HuH-7.5 (cell line): ENCODE measurements at places on chromosomes 7 and 10.

DNA sequence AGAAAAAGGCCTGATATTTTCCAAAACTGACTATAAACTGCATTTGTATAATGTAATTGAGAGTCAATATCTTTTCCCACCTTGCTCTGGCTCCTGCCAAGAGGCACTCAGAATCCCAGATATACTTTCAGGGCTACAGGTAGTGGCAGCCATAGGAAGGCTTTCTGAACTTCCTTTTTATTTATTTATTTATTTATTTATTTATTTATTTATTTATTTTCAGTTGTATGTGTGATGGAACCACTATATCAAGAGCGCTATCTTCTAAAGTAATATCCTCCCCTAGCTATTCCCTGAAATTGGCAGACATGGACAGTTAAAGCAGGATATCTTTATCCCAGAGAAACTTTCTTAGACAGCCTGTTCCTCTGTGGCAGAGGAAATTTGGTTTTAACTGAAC lies 86.7 kb downstream of the SEMA3E start:
- DNase-seq = no peak

GRCh38 chr7:99788554-99788953 lies 4.6 kb upstream of the CYP3A4 start:
- DNase-seq = no peak

DNA sequence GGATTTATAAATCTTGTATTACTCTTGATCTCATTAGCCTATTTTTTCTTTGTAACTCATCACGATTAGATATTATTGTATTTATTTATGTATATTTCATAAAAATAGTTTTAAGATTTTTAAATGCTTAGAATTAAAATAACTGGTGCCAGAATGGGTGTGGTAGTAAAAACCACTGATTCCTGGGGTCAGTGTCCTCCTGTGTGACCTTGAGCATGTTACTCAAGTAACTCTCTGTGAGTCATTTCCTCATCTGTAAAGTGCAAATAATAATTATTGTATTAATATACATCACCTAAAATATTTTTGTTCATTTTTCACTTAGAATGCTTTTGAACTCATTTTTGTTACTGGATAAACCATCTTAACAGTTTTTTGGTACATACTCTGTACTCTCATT lies 91.3 kb upstream of the TMEM229A start:
- no peak for DNase-seq

GRCh38 chr7:92460510-92460909 lies 13.2 kb downstream of the GATAD1 start:
- DNase-seq = no peak

DNA sequence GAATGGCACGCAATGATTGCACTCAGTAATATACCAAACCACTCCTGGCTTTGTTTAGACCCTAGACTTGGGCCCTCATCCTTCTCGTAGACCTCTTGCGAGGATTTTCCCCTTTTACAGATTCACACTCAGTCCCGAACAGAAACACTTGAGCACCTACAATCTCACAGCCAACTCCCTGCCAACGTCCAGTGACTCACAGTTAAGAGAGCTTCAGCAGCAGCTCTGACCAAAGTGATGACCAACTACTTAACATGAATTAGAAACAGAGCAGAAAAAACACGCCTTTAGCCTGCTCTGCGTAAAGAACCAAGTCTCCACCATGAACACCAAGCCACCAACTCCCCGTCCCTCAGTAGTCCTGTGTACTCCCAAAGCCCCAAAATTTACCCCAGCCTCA lies 2.2 kb downstream of the DNAJC30 start:
- DNase-seq = no peak

DNA sequence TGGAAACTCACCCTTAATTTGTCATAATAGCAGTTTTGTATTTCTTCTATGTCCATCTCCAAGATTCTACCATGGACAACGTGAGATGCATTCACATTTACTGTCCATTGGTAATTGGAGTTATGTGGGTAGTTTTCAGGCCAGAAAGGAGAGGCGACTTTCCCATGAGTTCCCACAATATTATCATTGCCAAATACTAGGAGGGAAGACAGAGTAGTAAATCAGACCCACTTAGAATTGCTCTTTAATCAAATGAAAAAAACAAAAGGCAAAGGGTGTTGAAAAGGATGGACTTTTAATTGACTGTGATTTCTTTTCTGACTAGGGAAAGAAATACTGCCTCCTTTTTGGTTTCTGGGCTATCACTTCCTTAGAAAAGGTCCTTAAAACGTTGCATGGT lies 121.7 kb upstream of the RSU1 start:
- DNase-seq = no peak

GRCh38 chr7:6554848-6555247 lies 3.6 kb upstream of the GRID2IP start:
- no peak for DNase-seq

DNA sequence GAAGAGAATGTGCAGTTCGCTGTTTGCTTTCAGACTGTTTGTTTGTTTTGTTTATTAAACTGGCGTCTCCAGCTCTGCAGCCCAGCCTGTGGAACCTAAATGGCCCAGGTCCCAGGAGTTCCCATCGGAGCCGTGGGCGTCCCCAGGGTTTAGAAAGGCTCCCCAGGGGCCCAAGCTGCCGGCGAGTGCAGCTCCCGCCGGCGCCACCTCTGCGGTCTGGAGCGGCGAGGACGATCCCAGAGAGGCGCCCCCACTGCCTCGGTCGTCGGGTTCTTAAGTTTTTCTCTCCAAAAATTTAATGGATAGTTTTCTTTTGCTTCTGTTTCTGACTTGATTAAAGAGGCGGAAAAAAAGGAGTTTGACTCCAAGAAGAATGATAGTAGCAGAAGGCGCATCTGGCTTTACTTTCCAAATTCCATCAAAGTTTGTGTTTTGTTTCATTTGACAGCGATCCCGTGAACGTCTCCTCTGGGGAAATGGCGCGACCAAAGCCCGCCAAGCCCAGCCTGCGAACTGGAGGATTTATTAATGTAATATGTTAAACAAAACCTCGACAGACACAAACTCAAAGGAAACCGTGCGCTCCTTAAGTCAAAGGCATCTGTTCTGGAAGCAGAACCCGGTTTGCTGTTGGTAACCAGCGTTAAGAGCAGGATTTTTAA lies 718 bp upstream of the FZD1 start:
- DNase-seq = peak; percentile 30

GRCh38 chr7:43535031-43535451 lies 47.9 kb upstream of the STK17A start:
- no peak for DNase-seq

- no peak for DNase-seq
Observed at GRCh38 chr7:37395618-37396259, 52.9 kb downstream of the ELMO1 start.

GRCh38 chr7:4531236-4531635 lies 150.9 kb upstream of the FOXK1 start:
- DNase-seq = no peak

DNA sequence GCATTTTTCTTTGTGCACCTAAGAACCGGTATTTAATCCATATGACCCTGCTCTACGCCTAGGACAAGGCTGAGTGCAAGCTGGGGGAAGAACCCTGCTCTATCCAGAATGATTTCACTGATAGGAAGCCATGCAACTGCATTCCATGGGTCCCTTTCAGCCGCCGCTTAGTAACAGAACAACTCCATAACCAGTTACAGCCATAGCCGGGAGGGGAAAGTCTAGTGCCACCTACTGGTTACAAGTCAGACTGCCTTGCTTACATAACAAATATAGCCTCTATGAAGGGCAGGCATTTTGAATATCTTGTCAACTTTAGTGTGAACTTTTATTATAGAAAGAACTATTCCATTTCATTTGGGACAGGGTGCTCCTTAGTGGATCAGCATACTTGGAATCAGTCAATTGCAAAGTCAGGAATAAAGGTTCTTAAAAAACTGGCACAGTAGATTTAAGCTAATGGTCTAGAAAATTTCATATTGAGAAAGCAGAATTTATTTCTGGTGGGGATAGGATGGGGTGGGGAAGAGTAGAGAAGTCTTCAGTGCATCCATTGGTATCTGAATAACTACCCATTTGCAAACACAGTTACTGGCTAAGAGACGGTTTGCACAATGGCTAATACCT lies 521.7 kb downstream of the ADRA2A start:
- peak; percentile 13 for DNase-seq

DNA sequence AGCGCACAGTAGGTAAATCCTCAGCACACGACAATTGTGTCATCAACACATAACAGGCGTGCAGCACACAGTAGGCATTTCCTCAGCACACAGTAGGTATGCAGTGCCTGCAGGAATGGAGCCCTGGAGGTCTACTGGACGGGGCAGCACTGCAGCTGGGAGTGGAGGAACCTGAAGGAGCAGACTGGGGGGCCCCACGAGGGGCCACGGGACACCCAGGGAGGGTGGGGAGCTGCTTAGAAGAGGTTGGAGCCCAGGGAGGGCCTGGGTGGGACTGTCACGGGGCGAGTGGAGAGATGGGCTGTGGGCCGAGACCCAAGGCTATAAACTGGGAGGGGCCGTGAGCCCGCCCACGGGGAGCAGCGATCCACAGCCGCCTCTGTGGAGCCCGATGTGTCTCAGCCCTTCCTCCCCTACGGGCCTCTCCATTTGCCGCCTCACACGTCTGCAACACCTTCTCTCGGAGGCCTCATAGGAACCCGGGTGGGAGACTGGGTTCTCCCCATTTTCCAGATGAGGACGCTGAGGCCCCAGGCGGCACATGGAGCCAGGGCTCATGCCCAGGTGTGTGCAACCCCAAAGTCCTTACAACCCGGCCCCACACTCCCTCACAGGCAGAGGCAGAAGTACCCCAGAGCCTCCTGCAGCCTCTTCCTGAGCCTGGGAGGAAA lies 101.5 kb downstream of the MICALL2 start:
- DNase-seq = no peak

- no peak for DNase-seq
Observed at GRCh38 chr7:43302773-43303460, 190.5 kb downstream of the HECW1 start.

DNA sequence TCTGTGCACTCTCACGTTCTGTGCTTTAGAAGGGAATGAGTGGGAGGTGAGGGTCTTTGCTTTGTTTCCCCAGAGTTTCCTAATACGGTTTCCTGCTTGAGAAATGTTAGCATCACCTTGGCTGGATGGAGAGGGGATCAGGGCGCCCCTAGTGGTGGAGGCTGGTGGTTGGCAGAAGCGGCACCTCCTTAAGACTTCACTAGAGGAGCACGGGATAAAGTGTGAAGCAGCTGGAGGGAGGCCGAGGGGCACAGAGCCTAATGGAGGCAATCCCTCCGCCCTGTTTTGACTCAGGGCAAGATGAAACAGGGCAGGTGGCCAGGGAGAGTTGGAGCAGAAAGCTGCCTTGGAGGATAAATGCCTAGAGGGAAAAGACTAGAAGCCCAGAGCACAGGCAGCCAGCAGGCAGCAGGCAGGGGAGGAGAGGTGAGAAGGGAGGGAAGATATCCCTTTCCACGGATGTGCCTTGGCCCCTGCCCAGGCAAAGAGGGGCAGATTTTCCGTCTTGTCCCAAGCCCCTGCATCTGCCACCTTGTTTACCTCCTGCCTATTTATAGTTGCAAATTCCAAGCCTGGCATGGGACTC lies 56.0 kb upstream of the BTRC start:
- DNase-seq = peak; percentile 64

DNA sequence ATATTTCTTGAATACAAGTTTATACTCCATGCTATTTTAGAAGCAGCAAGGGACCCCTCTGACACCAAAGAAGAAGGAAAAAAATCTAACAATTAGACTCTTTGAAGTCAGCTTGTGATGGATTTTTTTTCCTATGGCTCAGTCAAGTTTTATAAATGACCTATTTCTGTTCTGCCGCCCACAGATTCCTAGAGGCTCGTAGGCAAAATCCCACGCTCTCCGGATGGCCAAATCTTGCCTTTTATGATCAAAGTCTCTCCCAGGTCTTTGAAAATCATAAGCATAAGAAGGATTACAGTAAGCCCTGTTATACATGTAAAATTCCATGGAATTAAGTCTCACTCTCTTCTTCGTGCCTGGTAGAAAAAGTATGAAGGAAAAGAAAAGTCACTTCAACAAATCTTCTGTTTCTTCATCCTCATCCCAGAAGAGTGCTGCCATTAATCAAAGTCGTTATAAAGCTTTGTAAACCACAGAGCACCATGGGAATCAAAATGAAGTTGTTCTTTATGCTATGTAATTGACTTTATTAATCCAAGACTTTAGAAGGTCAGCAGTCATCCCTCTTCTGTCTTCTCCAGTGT lies 33.1 kb downstream of the ASB13 start:
- DNase-seq = no peak

DNA sequence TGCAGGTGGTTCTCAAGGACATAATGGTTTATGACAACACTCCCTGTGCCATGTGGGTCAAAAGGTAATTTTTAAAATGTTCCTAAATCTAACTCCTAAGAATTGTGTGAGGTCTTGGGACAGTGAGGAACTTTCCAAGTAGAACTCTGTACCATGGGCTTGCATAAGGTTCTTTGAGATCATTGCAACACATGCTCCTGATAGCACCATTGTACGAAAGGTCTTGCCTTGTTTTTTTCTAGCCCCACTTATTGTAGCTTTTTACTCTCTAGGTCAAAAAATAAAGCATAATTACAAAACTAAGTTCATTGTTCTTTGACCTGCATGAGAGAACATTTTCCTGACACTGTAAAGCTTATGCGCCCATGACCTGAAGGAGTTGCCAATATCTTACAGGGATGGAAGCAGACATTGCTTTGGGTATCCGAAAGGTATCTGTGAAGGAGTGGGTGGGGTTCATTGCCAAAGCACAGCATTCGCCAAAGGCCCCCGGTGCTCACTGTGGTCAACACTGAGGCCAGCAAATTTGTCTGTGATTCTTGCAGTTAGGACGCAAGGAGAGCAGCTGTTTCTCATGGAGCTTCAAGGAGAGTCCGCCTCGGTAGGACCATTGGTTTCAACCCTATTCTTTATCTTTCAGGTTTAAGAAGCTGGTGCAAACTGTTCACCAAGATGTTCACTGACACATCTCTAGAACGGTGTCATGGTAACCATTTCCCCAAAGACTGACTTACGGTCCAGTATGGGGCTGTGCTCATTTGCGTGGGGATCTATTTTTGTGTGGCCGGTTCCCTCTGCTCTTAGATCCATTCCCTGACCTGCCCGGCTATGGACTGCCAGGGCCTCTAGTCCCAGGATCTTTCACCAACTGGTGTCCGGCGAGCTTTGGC lies 7.6 kb upstream of the PRKAG2 start:
- DNase-seq = no peak

GRCh38 chr10:120609006-120609405 lies 152.0 kb downstream of the PLPP4 start:
- DNase-seq = no peak

GRCh38 chr7:3138997-3139396 lies 95.3 kb upstream of the CARD11 start:
- DNase-seq = no peak

GRCh38 chr10:74500816-74501215 lies 325.6 kb upstream of the KAT6B start:
- DNase-seq = no peak

DNA sequence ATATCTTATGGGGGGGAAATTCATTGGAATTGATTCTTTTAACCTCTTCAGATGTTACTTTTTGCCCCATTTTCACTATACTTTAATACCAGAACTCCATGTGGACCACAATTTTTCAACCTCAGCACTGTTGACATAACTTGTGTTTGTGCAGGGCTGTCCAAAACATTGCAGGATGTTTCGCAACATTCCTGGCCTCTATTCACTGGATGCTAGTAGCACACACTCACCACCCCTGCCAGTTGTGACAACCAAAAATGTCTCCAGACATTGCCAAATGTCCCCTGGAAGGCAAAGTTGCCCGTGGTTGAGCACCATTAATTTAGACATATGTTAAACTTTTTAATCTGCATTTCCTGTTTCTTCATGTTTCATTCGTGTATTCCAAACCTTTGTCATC lies 234.7 kb downstream of the GFRA1 start:
- no peak for DNase-seq

- no peak for DNase-seq
Observed at GRCh38 chr7:50838675-50839377, 56.1 kb upstream of the GRB10 start.
